CD4-positive, alpha-beta T cell treated with Interleukin-17A for 1 hour (primary cell): ENCODE measurements at places on chromosomes 5 and 9.

DNA sequence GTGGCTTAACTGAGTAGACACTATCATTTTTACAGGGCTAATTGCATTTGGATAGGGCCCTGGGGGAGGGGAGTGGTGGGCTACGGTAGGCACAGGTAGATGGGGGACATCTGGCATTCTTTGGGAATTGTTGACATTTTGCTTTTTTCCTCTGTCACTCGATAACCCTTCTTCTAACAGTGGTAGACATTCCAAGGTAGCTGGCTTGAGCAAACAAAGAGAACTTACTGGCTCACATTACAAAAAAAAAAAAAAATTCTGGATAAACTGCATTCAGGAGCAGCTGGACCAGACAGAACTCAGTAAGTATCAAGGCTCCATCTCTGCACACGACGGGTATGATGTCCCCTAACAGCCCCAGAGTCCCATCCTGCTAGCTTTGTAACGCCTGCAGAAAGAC, 585.2 kb downstream of the ZNF608 start:
- DNase-seq = no peak

DNA sequence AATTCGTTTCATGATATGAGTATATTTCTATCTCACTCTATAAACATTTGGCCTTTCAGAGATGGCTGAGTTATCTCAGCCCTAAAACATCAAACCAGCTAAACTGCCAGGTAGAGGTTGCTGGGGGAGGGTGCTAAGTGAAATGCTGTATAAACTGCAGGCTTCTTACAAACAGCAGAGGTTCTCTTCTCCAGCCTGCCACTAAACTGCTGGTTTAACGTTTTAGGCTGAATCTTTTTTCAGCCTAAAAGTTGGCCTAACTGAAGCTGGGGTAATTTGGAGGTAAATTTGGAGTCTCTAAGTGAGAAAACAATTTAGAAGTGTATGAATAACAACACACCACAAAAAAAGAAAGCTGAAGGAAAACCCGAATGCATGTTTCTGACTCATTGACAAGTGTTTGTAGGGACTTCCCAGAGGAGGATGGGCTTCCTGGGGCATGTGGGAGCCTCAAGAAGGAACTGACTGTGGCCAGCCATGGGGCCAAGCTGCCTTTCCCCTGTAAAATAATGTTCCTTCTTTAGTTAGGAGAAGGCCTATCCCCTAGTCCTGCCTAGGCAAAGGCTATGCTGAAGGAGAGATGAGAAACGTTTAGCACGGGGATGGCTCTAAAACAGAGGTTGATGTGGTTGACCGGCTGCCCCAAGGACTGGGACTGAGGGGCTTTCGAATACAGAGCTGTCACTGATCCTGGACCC, 44.3 kb downstream of the SLC28A3 start:
- peak; percentile 53 for DNase-seq

- peak; percentile 69 for DNase-seq
These were observed 21.6 kb downstream of the UBAC1 start for GRCh38 chr9:135939351-135940265.

GRCh38 chr5:72956324-72957140, 691 bp downstream of the FCHO2 start:
- peak; percentile 22 for DNase-seq

- no peak for DNase-seq
These were observed 6.7 kb upstream of the MTMR12 start for GRCh38 chr5:32319392-32319791.

DNA sequence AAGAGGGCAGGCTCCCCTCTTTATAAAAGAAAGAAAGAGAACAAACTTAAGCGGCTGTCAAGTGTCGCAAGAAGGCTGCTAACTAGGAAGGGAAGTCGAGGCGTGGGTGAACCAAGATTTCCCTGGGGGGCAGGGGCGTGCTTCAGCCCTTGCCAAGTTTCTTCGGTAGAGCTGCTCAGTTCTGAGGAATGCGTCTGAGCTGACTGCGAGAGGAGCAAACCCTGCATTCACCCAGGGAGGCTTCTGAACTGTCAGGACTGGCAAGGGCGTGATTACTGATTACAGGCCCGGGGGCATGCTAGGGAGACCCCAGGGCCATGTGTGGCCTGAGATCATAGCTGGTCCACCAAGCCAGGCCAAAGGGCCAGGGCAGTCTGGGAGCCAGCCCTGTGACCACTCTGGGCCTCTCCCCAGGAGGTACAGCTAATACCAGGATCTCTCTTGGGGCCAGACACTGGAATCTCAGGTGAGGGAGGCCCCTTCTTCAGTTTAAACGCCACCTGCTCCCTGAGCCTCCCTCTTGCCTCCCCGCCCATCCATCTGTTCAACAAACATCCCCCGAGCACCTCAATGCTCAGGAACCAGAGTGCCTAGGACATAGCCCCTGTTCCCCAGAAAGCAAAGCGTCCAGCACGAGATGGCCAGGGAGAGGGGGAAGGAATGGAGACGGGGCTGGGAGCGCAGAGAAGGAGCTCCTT, 30.9 kb downstream of the SARDH start:
- no peak for DNase-seq

- peak; percentile 73 for DNase-seq
These were observed 32.1 kb downstream of the PTPA start for GRCh38 chr9:129143031-129143927.

DNA sequence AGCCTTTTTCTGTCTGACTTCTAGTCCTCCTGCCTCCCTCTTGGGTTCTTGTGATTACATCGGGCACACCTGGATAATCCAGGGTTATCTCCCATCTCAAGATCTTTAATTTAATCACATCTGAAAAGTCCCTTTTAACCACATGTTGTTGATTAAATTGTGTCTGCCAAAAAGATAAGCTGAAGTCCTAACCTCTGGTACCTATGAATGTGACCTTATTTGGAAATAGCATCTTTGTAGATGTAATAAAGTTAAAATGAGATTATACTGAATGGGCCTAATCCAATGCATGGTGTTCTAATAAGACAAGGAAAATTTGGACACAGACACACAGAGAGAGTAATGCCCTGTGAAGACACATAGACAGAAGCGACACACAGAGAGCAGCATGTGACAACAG, 232.4 kb downstream of the KCTD16 start:
- DNase-seq = no peak

DNA sequence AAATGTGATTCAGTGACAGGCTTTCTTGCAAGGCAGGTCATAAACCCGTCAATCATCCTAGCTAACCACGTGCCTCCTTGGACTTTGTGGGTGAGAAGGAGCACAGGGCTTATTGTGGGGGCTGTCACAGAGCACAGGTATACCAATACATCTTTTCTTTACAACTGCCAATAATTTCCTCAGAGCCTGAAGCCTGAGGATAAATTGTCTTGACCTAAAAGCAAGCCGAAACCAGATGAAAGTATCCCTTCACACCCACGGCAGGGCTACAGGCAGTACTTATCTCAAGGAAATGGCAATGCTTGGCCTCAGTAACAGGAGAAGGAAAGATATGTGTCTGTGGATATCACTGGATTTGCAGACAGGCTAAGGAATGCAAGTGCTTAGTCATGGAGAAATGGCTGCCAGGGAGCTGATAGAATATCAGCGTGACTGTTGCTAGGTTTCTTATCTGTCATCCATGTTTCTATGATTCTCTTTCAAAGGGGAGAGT, 90.3 kb upstream of the ZNF366 start:
- DNase-seq = no peak

- DNase-seq = no peak
These were observed 187.4 kb downstream of the MAN2A1 start for GRCh38 chr5:109876941-109877669.

- DNase-seq = no peak
These were observed 190.5 kb downstream of the PIK3R1 start for GRCh38 chr5:68405784-68406743.

DNA sequence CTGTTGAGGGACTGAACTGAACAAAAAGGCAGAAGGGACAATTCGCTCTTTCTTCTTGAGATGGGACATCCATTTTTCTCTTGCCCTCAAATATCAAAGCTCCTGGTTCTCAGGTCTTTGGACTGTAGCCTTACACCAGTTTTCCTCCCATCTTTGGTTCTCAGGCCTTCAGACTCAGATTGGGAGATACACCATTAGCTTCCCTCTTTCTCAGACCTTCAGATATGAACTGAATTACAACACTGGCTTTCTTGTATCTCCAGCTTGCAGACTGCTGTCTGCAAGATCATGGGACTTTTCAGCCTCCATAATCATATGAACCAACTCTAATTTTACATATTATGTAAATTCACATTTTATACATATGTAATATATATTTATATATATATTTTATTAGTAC, 12.6 kb upstream of the CCNG1 start:
- no peak for DNase-seq

DNA sequence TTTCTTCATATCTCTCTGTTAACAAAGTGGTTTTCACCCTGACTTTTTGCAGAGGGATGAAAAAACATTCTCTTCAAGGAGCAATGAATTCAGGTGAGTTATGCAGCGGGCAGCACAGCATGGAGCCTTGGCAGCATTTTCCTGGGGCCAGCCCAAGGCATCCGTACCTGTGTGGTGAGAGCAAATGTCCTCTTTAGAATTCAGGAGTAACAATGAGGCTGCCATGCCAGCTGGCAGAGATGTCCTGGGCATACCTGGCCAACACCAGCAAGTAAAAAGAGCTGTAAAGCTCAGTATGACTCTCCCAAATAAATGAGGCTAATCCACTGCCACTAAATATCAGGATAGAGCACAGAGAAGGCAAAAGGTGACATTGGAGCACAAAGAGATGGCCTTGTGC, 277.6 kb upstream of the TRPC7 start:
- DNase-seq = no peak

- DNase-seq = no peak
These were observed 506.0 kb upstream of the CDH6 start for GRCh38 chr5:30687461-30687860.

DNA sequence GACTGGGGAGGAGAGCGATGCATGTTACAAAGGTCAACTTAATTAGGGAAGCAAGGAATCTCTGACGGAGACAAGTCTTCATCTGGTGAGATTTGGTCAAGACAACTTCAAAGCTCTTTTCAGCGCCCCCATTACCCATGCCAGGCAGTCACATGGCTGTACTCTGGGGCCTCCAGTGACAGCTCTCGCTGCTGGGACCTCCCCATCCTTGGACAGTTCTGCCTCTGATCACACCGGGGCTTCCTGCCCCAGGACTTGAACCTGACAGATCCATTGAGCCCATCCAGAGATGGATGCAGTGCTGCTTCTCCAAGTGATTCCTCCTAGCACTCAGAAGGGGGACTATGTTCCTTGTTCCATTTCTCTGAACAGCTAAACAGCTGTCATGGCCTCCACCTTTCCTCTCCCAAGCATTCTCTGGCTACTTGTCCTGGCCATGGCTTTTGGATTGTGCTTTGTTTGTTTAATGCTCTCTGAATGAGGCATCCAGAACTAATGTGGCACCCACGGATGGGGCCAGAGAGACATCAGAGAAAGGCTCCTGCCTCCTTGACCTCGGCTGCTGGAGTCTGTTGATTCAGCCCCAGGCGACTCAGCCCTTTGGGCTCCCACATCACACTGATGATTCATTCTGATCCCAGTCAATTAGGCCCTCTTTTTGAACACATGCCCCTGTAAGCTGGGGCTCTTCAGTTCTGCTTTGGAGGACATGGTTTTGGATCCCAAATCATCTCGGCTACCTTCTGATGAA, 122.1 kb upstream of the ADAMTS16 start:
- no peak for DNase-seq

GRCh38 chr5:65506961-65507360, 25.2 kb upstream of the ADAMTS6 start:
- DNase-seq = no peak

GRCh38 chr9:116574027-116574679, 113.0 kb upstream of the TRIM32 start:
- DNase-seq = no peak

- DNase-seq = no peak
These were observed 31.1 kb downstream of the ANKS6 start for GRCh38 chr9:98765256-98765655.

DNA sequence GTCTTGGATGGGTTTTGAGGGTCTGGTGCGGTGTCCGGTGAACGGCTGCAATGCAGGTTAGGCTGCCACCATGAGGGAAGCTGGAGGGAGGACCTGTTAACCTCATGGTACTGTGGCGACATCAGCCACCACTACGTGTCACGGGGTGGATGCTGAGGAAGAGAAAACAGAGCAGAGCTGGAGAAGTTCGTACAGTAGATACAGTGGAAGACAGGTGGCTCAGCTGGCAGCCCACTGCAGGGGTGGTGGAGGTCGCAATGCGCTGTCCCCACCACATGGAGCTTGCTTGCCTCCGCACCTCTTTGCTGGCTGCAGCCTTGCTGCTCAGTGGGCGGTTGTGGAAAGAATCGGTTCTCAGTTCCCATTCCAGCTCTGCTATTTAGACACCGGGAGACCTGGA, 2.8 kb downstream of the DCANP1 start:
- no peak for DNase-seq

GRCh38 chr5:142447887-142448286, 123.1 kb upstream of the SPRY4 start:
- no peak for DNase-seq

DNA sequence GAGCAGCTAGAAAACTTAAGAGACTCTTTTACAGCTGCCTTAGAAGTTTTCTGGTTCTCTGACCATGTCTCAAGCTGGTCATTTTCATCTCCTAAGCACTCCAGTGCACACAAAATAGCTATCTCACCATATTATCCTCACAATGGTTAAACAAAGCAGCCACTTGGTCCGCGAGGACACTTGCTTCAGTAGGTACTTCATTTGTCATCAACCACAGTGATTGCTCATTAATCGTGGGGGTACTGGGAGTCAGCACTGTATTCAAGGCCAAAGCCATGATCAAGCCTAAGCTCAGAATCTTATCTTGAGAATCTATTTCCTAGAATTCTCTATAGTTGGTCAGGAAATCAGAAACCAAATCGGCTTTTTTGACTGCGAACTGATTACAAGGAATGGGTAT, 2.9 kb downstream of the ARL14EPL start:
- no peak for DNase-seq

DNA sequence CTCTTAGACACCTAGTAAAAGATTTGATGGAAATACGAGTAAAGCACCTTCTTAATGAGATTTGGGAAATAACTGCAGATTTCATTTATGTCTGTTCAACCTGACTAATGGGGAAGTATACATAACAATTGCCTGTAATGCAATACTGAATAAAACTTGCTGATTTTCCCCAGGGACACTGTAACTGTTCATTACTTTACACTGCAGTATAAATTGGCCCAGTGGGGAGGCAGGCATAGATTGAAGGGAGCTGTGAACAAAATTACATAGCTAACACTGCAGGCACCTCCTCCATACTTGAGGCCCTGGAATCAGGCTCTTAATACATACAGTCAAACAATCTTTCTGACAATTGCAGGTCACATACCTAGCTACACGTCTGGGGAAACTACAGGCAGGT, 216.2 kb downstream of the PTPRD start:
- DNase-seq = no peak

GRCh38 chr9:121359351-121360294, 10.4 kb downstream of the STOM start:
- DNase-seq = no peak
